ENCODE measurements at places on chromosomes 6 and 20. TPM values are rescaled to one million over a fixed set of nuclear protein-coding genes. Genes with fewer than 3 reads are reported as not detected.

Gene UNC5CL
- not detected for total RNA-seq

DNA sequence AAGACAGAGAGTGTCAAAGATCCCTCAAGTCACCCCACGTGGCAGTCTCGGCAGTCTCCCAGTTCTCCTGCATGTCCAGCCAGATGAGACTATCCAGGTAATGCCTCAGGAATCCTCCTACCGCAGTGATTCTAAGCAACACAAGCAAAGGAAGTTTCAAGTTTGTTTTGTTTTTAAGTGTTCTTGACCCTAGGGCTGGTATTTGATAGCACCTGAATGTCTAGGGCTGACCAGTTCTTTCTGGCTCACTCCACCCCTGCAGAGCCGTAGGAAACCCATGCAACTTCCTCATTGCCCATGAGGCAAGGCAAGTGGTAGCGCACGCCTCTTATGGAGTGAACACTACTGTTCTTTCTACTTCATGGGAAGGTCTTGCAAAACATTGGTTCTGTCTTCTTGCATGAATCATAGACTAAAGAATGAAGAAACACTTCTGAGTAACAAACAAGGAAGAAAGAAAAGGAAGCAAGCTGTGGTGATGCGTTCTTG is 24.8 kb upstream of the FOXQ1 start:
- peaks cover 16% of the 10 kb centered on the region for H3K4me1 ChIP-seq
- no peaks in the 10 kb centered on the region for H3K27me3 ChIP-seq
- H3K4me3 ChIP-seq = no peak overlapping the region
- H3K36me3 ChIP-seq = no peaks in the 10 kb centered on the region

Gene BPIFA1
- total RNA-seq = not detected

- no peak for DNase-seq
- no peaks in the 10 kb centered on the region for H3K36me3 ChIP-seq
- H3K4me1 ChIP-seq = peaks cover 5% of the 10 kb centered on the region
- no peak overlapping the region for H3K27ac ChIP-seq
Observed at GRCh38 chr6:5034328-5034727, 30.5 kb upstream of the RPP40 start.

- DNase-seq = no peak
- no peaks in the 10 kb centered on the region for H3K4me1 ChIP-seq
- H3K27me3 ChIP-seq = no peaks in the 10 kb centered on the region
- H3K36me3 ChIP-seq = no peaks in the 10 kb centered on the region
- no peak overlapping the region for H3K27ac ChIP-seq
Observed at GRCh38 chr6:147467886-147468285, 40.6 kb upstream of the SAMD5 start.
